Inflammatory macrophage (primary cell): ENCODE measurements at places on chromosomes 4 and X.
A peak's percentile ranks its signal among the peaks of the same experiment; 100 is the strongest.

GRCh38 chr4:150381609-150382008 lies 200.3 kb upstream of the MAB21L2 start:
- DNase-seq, result no peak

DNA sequence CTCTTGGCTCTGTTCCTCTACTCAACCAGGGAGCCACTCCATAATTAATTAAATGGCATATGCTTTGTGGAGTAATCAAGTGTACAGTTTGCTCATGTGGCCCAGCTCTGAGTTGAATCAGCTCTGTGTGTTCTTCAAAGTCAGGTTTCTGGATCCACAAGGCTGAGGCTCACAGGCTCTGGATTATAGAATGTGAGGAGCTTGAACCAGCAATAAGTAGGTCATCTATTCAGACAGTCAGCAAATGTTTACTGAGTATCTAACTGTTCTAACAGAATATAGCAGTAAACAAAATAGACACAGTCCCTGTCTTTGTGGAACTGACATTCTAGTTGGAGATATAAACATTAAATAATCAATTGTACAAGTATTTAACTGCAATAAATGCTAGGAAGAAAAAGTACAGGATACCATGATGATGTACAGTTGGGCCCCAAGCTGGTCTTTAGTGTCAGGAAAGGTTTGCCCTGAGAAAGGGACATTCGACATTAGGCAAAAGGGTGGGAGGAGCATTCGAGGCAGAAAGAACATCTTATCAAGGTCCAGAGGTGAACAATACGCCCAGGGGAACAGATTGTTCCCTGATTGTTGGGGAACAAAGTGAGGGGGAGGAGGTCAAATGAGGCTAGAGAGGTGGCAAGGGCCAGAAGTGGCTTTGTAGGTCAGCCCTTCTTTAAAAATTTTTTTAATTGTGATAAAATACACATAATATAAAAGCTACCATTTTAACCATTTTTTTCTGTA lies 20.5 kb upstream of the TSR2 start:
- DNase-seq, result no peak

GRCh38 chr4:147780137-147780777 lies 48.4 kb downstream of the ARHGAP10 start:
- DNase-seq, result peak; percentile 93

GRCh38 chr4:37968747-37969146 lies 8.5 kb downstream of the PTTG2 start:
- DNase-seq, result no peak

GRCh38 chr4:86657910-86658309 lies 63.8 kb downstream of the PTPN13 start:
- DNase-seq, result no peak

GRCh38 chr4:162871990-162872389 lies 294.7 kb downstream of the NAF1 start:
- DNase-seq, result no peak

GRCh38 chr4:52645300-52645699 lies 13.8 kb downstream of the USP46 start:
- DNase-seq, result no peak

DNA sequence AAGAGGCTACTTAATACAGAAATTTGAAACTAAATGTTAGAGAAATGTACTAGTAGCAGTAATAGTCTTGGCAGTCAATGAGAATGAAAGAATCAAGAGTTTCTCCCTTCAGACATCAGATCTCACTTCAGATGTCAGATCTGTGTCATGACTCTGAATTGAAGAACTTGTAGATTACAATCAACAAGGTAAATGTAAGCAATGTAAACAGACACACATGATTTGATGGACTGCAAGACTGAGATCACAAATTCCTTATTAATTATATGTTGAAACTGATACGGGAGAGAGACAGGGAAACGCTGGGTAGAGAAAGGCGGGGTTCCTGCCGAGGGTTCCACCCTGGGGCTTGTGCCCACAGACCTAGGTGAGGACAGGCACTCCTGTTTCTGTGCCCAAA lies 65.5 kb upstream of the HHIP start:
- no peak for DNase-seq

DNA sequence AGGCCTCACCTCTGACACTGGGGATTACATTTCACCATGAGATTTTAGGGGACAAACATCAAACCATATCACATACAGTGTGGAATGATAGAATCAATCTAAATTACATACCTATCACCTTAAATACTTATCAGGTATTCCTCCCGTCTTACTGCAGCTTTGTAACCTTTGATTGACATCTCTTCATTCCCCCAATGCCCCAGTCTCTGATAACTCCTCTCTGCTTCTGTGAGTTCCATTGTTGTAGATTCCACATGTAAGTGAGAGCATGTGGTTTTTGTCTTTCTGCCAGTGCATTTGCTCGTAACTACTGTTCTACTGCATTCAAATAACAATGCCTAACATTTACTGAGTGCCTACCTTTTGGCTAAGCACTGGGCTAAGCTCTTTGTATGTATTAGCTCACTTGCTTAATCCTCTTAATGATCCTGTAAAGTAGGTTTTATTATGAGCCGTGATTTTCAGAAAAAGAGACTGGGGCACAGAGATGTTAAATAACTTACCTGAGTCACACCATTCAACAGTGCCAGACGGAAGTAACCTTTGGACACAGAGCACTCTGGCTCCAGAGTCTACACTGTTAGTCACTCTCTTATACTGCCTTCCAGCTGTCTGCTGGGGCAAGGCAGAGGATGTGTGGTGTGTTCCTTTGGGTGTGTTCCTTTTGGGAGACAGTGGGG lies 63.7 kb upstream of the ESX1 start:
- no peak for DNase-seq

- DNase-seq, result no peak
Observed at GRCh38 chr4:1414831-1415680, 8.8 kb upstream of the NKX1-1 start.

DNA sequence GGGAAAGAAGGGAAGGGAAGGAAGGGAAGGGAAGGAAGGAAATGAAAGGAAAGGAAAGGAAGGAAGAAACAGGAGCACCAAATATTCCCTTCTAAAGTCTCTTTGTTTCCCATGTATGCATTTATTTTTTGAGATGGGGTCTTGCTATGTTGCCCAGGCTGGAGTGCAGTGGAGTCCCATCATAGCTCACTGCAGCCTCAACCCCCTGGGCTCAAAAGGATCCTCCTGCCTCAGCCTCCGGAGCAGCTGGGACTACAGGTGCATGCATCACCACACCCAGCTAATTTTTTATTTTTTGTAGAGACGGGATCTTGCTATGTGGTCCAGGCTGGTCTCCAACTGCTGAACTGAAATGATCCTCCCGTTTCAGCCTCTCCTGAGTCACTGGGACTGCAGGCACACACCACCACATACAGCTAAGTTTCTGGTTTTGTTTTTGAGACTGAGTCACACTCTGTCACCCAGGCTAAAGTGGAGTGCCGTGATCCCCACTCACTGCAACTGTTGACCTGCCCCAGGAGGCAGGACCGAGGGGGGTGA lies 102.8 kb downstream of the CRLF2 start:
- no peak for DNase-seq

DNA sequence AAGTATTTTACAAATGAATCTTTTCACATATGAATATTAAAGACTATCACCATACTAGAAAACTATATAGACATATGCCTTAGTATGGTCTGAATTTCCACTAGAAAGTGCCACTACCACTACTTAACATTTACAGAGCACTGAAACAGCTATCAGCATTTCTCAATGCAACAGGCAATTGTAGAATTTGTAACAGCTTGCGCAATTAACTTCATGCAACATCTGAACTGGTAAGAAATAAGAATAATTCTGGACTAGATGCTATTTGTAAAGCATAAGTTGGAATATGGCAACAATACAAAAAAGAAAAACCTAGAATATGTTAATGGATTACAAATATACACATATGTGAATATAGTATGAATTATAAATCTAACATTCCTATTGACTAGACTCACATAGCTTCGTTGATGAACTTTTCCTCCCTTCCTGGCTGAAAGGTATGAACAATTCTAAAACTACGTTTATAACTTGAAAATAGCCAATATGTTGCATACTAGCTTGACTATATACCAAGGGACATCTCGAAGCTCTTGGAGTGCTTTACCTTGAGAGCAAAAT lies 82.0 kb downstream of the ATP8A1 start:
- DNase-seq, result peak; percentile 19

GRCh38 chr4:81486502-81486901 lies 14.8 kb upstream of the RASGEF1B start:
- DNase-seq, result no peak

DNA sequence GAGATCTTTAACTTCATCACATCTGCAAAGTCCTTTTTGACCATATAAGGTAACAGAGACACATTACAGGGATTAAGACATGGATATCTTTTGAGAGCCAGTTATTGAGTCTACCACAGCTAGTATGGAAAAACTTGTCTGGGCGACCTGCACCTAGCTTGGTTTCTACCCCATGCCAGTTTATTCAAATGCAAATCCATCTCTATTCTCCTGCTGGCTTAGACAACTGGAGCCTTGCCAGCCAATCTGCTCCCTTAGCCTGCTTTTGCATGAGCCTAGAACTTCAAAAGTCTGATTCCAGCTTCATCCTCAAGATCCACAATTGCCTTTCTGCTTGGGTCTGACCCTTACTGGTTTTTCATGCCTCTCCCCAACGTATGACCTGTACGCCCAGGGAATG lies 212.0 kb upstream of the AFF2 start:
- DNase-seq, result no peak

GRCh38 chr4:140070973-140071372 lies 83.0 kb downstream of the MAML3 start:
- no peak for DNase-seq

GRCh38 chrX:118585296-118585695 lies 89.7 kb downstream of the DOCK11 start:
- DNase-seq, result no peak

DNA sequence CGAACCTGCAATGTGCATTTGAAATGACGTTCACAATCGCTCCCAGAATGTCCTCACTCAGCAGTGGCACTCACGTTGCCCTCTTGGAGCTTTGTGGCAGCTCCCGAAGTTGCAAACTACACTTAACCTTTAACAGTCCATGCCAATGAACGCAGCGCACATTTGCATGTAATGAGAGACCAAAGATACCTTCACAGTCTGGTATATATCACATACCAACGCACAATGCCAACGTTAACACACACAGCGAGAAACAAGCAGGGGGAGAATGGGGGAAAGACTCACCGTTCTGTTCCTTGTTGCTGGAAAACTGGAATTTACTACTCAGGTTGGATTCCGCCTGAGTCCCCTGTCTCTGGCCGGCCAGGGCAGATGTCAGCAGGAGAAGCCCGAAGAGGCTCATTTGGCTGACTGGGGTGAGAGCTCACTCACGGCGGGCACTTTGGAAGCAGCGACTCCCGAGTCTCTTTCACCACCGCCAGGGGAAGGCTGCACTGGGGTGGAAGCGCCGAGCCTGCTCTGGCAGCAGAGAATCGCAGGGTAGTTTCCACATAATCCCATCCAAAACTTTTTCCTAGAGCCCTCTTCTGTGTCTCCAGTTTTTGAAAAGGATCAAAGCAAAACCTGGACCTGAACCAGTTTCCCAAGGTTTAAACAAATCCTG lies 966 bp downstream of the PDGFC start:
- peak; percentile 62 for DNase-seq

GRCh38 chrX:25124391-25124790 lies 108.6 kb upstream of the ARX start:
- DNase-seq, result no peak

DNA sequence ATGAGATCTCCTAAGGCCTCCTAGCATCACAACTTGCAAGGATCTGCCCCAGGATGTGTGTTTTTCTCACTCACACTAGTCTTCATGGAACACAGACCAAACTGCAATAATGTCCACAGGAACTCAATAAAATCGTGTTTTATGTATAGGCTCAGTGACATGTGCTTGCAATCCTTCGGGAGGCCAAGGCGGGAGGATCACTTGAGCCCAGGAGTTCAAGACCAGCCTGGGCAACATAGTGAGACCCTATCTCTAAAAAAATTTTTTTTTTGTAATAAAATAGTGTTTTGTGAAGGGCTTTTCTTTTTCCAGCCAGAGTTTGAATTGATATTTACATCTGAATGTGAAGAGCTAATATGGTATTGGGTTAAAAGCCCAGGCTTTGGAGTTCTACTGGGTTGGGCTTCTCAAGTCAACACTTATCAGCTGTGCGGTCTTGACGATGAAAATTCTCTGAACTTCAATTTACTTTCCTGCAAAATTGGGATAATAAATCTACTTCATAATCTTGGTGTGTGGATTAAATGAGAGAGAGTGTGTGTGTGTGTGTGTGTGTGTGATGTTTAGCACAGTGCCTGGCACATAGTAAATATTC lies 38.7 kb upstream of the SETD7 start:
- DNase-seq, result no peak

GRCh38 chr4:88286897-88287296 lies 2.5 kb upstream of the PPM1K start:
- no peak for DNase-seq

GRCh38 chr4:136369073-136369472 lies 1163.2 kb downstream of the PCDH18 start:
- no peak for DNase-seq

DNA sequence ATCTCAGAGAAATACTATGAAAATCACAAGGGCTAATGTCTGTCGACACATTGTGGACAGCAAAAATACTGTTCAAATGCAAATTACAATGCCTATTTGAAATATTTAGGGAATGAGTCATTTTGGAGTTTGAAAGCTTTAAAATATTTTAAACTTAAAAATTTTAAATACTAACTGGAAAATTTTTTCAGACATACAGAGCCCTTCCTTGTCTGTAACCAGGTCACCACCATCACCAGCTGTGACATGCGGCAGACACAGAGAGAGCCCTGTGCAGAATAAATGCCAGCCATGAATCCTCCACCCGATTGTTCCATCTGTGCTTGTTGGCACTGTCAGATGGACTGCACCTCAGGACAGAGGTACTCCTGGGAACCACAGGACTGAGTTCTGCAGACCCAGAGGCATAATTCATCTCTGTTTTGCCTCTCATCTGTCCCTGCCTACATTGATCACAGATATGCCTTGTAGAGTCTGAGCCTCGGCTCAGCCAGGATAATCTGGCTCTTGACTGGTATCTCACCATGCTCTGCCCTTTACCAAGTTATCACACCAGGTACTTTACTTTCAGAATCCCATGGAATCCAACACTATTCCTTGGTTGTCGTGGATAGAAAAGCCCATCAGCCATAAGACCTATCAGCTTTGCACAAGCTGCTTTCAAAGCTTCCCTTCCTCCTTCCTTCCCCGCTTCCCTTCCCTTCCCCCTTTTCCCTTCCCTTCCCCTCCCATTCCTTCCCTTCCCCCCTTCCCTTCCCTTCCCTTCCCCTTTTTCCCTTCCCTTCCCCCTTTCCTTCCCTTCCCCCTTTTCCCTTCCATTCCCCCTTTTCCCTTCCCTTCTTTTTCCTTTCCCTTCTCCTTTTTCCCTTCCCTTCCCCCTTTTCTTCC lies 67.2 kb downstream of the TBC1D9 start:
- no peak for DNase-seq

GRCh38 chr4:111639876-111640275 lies 505.4 kb upstream of the FAM241A start:
- DNase-seq, result no peak
